Right renal pelvis (tissue), 4 donors: ENCODE measurements at places on chromosomes 12 and 14. TPM values are rescaled to one million over a fixed set of nuclear protein-coding genes. Genes with fewer than 3 reads are reported as not detected.

DNA sequence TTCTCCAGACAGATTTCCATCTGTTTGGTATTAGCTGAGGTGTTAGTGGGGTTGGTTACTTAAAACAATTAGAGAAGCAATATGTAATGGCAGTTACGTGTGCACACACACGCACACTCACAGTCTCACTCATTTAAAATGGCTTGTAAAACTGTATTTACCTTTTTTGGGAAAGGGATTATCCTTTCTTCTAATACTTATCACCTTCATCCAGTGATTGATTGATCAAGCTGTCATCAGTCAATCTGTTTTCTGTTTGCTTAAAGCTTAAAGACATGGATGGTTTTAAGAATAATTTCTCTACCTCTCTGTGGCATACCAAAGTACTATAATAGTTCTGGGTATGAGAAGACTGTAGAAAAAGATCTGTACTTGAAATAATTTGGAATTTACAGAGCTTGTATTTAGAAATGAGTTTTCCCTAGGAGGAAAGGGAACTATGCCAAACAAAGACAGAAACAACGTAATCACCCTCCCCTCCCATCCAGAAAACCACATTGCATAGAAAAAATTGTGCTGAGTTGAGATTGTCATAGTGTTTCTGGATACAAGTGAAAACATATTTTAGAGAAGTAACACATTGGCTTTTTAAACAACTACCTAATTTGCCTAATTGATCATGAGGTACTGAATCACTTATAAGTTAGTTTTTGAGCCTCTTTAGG, 455.8 kb downstream of the PCNX1 start:
- DNase-seq: no peak

GRCh38 chr12:32917094-32917611, 20.6 kb upstream of the PKP2 start:
- DNase-seq: no peak

- no peak for DNase-seq
Measured at GRCh38 chr14:29178971-29179370, 412.4 kb downstream of the FOXG1 start.

GRCh38 chr12:8466241-8466640, 10.5 kb downstream of the CLEC6A start:
- no peak for DNase-seq

DNA sequence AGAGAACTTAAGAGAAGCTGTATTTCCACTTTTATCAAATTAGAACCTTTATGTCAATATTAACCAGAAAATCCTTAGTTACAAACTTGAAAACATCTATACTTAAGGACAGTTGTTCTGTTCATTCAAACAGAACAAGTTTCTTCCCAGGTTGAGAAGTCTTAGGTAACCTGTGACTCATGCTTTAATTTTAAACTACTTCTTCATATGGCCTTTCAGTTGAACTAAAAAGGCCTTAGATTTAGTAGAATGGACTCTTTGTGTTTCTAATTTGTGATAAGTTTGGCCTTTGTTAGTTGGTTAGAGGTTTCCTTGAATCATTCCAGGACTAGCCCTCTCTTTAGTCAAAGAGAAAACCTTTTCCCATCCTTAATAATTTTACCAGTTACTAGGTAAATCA, 274.2 kb downstream of the FUT8 start:
- no peak for DNase-seq

DNA sequence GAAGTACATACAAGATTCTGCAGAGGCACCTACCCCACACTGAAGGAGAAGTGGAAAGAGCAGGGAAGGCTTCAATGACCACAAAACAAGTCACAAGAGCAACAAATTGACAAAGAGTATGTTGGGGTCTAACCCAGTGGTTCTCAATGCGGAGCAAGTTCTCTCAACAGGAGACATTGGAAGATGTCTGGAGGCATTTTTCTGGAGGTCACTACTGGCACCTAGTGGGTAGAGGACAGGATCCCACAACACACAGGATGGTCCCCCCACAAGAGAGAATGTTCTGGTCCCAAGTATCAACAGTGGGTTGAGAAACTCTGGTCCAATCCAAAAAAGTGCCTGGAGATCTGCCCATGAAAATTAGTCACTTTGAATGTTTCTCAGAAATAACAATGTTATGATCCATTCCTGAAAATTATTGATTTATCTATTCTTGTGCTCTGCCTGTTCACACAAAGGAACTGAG, 3.4 kb downstream of the SSH1 start:
- DNase-seq: no peak

DNA sequence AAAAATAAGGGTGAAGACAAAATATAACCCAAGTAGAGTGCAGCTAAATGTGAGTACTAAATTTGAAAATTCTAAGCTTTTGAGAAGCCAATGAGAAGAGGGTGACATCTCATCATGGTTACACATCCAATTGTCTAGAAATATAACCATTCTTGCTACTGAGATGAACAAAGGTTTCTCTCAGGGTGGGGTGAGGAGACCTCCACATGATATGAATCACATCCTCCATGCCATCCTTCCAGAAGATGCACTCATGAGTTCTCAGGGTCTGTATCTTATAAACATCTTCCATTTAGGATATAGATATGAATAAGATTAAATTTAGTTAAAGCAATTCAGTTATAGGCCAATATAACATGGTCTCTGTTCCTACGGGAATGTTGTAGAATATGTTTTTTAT, 38.9 kb upstream of the E2F7 start:
- no peak for DNase-seq

DNA sequence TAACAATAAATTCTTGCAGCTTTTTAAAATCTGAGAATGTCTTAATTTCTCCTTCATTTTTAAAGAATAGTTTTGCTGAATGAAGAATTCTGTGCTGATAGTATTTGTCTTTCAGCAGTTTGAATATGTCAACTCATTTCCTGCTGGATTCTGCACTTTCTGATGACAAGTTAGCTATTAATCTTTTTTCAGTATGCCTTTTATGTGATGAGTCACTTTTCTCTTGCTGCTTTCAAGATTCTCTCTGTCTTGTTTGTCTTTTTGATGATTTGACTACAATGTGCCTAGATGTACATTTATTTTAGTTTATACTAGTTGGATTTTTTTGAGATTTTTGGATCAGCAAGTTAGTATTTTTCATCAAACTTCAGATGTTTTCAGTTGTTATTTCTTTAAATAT, 87.9 kb upstream of the AVPR1A start:
- no peak for DNase-seq

- no peak for DNase-seq
Measured at GRCh38 chr12:54160089-54160488, 28.7 kb downstream of the SMUG1 start.

DNA sequence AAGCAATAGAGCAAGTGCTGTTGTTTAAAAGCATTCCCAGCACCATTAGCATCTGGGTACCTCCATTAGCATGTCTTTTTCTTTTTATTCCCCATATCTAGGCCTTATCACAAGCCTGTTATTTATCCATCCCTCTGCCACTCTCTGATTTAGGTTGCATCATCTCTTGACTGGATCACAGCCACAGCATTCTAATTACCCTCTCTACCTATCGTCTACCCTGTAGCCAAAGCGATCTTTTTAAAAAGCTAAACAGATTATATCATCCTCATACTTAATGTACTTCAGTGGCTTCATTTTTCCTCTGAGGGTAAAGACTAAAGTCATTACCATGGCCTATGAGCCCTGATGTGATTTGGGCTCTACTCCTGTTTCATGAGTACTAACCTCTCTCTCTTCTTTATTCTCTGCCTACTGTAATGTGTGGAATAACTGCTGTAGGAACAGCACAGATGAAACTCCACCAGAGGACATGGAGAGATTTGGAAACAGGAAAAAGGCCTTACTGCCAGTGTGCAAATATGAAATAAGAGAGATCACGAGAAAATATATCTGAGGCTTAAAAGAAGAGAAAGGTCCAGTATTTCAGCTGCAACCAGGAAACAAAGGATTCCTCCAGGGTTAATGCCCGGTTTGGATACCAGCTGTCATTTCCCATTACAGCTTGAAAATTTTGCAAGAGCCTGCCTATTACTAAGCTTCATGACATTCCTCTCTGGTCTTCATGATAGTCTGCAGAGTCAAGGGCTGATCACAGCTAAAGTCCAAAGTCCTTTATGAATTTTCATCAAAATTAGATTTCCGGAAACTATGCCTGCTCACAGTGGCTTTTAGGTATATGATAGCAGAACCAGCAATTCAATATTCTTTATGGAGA, 422.5 kb upstream of the PDE3A start:
- no peak for DNase-seq

GRCh38 chr14:105505101-105505500, 14.1 kb downstream of the TEDC1 start:
- DNase-seq: no peak

GRCh38 chr12:79776111-79776510, 85.3 kb upstream of the PAWR start:
- no peak for DNase-seq

- DNase-seq: no peak
Measured at GRCh38 chr14:52923902-52924575, 26.8 kb downstream of the FERMT2 start.

DNA sequence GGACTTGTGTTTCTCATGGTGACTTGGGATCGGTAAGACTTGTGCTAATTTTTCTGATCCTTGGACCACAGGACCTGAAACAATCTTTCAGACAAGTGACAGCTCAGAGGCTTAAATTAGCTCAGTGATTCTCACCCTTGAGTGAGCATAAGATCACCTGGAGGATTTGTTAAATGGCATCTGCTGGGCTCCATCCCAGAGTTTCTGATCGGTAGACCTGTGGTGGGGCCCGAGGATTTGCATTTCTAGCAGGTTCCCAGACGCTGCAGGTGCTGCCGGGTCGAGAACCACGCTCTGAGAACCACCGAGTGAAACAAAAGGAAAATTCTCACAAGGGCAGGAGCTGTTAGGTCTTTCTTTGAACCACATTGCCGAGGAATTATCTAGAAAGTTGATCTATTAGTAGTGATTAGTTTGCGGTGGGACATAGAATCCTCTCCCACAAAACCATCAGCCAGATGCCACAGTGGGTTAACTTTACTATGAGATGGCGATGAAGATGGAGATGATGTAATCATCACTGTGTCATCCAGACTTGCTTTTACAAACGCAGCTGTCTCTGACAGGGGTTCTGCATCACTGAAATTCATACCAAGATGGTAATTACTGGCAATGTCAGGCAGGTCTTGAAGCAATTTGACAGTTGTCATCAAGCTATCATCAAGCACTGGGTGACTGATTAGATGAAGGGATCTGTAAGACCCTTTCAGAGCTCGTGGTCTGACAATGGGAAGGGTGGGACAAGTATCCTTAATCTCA, 184.0 kb downstream of the AACS start:
- no peak for DNase-seq

DNA sequence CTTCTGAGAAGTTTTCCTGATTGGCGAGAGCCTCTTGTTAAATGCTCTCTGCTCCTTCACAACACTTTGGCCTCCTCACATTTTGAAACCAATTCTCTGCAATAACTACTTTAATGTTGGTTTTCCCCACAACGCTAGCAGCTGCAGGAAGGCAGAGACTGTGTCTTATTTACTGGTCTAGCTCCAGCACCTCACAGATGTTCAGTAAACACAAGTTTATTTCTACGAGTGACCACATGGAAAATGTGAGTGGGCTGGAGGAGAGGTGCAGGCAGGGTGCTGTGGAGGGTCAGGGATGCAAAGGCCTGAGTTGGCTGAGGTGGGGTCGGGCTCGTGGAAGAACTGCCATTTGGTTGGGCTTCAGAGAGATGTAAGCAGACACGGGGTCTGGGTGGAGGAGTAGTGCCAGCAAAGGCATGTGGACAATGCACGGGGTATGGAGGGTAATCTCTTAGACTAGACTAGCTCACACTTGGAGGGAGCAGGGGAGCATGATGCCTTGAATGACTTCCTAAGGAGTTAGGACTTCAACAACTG, 117.4 kb upstream of the RTL1 start:
- DNase-seq: no peak

DNA sequence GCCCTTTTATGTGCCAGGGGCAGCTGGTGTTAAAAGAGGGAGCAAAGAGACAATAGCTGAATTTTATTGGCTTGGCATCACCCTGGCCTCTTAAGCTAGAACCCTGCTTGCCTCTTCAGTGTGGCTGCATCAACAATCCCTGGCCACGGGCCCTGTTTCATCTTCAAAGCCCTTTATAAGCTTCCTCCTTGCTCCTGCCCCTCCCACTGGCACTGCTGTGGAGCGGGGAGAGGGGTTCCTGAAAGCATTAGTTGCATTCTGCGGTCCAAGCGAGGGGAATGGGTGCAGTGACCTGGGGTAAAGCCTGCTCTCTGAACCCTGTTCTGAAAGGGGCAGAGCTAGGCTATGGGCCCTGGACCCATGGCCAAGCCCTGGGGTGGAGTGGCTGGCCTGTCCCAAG, 220 bp upstream of the KRT83 start:
- DNase-seq: no peak

DNA sequence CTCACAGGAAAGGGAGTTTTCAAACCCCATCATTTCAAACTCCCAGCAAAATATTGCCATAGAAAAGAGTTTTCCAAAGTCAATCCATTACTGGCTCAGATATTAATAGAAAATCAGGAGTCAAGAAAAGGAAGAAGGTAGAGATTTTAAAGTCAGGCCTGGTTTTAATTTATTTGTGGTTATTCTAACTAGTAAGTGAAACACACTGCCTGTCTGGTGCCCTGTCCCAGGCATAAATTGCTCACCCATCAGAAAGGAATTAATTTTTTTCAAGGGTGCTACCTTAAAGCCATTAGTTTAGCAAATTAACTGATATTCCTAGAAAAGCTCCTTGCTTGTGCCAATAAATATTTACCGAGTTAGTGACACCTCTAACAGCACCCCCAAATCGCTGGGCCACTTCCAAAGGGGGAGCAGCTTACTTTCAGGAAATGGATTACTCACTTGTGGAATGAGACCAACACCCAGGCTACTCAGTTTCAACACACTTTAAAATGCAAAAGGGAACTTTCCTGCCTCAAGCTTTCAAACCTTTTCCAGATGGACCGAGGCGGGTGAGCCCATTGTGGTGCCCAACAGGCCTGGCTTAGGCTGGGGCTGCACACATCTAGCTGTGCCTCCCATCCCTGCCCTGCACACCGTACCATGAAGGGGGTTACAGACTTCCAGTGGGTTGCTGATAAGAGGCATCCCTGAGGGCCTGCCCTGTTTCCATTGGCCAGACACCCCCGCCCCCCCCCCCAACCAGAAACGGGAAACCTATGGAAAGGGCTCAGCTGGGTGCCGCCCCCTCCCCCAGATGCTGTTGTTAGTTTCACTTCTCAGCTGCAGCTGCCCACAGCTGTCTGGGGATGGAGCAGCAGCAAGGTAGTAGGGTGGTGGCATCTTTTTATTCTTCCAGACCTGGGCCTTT, 117.2 kb downstream of the SAMD4A start:
- DNase-seq: no peak

- DNase-seq: no peak
Measured at GRCh38 chr12:75155962-75156361, 53.7 kb downstream of the KCNC2 start.

GRCh38 chr12:52390739-52391617, 5.5 kb upstream of the KRT84 start:
- DNase-seq: no peak

Gene KRT85
- not detected for polyA plus RNA-seq

Gene KLRF1
- polyA plus RNA-seq: 0.67 TPM

Gene C1S
- polyA plus RNA-seq: 54.8 TPM

Gene PTMS
- 540 TPM for polyA plus RNA-seq

Gene PTPRQ
- polyA plus RNA-seq: 16.3 TPM

Gene WBP11
- polyA plus RNA-seq: 111 TPM

Gene HOXC12
- 0.03 TPM for polyA plus RNA-seq

Gene DBX2
- polyA plus RNA-seq: 0.12 TPM
